Activated T-cell treated with anti-CD3 and anti-CD28 coated beads, Interleukin-2, amount 50 U/mL, for 24 hours (primary cell): ENCODE measurements at places on chromosomes 2 and 18.

GRCh38 chr2:46254474-46254873, 42.7 kb upstream of the EPAS1 start:
- DNase-seq = no peak
- H3K27me3 ChIP-seq = no peaks in the 10 kb centered on the region
- peaks cover 4% of the 10 kb centered on the region for H3K4me1 ChIP-seq
- no peak overlapping the region for H3K27ac ChIP-seq
- no peak overlapping the region for H3K4me3 ChIP-seq

- no peak overlapping the region for H3K4me3 ChIP-seq
- no peaks in the 10 kb centered on the region for H3K36me3 ChIP-seq
- no peak for DNase-seq
These were observed 48.0 kb downstream of the TCF7L1 start for GRCh38 chr2:85181134-85181631.

- H3K4me1 ChIP-seq = peaks cover 10% of the 10 kb centered on the region
- no peak overlapping the region for H3K4me3 ChIP-seq
- H3K27me3 ChIP-seq = peaks cover 22% of the 10 kb centered on the region
- no peak overlapping the region for H3K27ac ChIP-seq
- H3K36me3 ChIP-seq = no peaks in the 10 kb centered on the region
These were observed 230.1 kb upstream of the CCDC150 start for GRCh38 chr2:196409376-196409775.

DNA sequence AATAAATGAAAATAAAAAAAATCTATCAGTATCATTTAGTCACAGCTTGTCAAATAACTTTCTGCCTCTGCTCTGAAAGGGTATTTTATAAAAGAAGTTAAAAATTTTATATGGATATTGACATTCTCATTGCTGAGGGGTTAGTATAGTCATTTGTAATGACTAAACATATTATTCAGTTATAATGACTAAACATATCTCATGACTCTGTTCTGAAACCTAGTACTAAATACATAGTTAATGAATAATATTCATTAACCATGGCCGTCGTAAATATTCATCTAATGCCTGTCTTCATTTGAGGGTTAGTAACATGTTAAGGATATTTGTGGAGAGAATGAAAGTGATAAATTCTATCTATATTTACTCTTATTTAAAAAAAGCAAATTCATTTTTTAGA, 69.1 kb upstream of the MAP4K3 start:
- H3K27me3 ChIP-seq = peaks cover 17% of the 10 kb centered on the region
- no peak for DNase-seq
- peaks cover 2% of the 10 kb centered on the region for H3K4me1 ChIP-seq

DNA sequence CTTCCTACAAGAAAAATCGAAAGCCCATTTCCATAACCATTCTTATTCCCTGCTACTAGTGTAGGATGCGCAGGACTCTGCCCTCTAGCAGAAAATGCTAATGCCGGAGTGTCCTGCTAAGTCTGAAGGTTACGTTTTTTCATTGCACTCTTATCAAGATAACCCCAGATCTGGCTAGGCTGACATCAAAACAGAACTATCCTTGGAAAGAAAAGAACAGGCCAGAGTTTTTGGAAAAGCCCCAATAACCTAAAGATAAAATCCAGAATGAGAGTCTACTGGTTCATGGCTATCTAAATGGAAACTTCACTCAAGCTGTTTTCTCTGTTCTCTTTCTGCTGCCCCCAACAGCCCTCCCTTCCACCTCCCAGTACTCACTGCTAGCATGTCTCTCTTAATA, 913 bp downstream of the RNF152 start:
- no peak for DNase-seq
- no peaks in the 10 kb centered on the region for H3K36me3 ChIP-seq
- H3K4me3 ChIP-seq = no peak overlapping the region

GRCh38 chr2:133865141-133865540, 296.9 kb upstream of the NCKAP5 start:
- H3K36me3 ChIP-seq = no peaks in the 10 kb centered on the region
- H3K4me3 ChIP-seq = no peak overlapping the region
- H3K27me3 ChIP-seq = peaks cover 43% of the 10 kb centered on the region
- no peaks in the 10 kb centered on the region for H3K4me1 ChIP-seq

- H3K27ac ChIP-seq = no peak overlapping the region
- no peaks in the 10 kb centered on the region for H3K27me3 ChIP-seq
- no peak for DNase-seq
- no peak overlapping the region for H3K4me3 ChIP-seq
- H3K4me1 ChIP-seq = peaks cover 34% of the 10 kb centered on the region
These were observed 130.8 kb downstream of the SMAD7 start for GRCh38 chr18:48819781-48820482.

DNA sequence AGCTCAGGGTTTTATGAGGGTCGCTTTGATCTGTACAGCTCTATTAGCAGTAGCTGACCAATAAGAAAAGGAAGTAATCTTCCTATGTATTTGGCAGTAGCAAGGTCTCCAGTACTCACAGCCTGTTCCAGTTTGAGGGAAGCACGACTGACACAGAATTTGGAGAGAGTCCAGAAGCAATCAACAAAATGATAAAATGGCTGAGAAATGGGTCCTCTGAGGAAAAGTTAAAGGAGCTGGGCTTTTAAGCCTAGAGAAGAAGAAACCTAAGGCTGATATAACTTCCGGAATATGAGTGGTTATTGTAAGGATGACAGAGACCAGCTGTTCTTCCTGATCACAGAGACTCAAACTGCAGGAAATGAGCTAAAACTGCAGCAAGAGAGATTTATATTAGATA, 382.8 kb downstream of the GPD2 start:
- H3K4me1 ChIP-seq = peaks cover 11% of the 10 kb centered on the region
- H3K36me3 ChIP-seq = no peaks in the 10 kb centered on the region
- no peak overlapping the region for H3K27ac ChIP-seq
- no peak for DNase-seq

DNA sequence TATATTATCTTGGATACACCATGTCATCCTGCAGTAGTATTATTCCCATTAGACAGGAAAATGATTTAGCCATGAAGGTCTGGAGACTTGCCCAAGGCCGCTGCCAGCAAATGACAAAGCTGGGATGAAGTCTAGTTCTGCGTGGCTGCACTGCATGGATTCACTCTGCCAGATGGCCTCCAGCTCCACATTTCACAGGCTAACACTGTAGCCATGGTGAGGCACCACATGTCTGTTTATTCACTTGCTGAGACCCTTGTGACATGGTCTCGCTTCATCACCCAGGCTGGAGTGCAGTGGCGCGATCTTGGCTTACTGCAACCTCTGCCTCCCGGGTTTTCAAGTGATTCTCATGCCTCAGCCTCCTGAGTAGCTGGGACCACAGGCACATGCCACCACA, 31.5 kb upstream of the SCG2 start:
- peaks cover 8% of the 10 kb centered on the region for H3K27me3 ChIP-seq
- H3K27ac ChIP-seq = no peak overlapping the region
- no peaks in the 10 kb centered on the region for H3K4me1 ChIP-seq
- no peak for DNase-seq
- H3K4me3 ChIP-seq = no peak overlapping the region
- no peaks in the 10 kb centered on the region for H3K36me3 ChIP-seq

DNA sequence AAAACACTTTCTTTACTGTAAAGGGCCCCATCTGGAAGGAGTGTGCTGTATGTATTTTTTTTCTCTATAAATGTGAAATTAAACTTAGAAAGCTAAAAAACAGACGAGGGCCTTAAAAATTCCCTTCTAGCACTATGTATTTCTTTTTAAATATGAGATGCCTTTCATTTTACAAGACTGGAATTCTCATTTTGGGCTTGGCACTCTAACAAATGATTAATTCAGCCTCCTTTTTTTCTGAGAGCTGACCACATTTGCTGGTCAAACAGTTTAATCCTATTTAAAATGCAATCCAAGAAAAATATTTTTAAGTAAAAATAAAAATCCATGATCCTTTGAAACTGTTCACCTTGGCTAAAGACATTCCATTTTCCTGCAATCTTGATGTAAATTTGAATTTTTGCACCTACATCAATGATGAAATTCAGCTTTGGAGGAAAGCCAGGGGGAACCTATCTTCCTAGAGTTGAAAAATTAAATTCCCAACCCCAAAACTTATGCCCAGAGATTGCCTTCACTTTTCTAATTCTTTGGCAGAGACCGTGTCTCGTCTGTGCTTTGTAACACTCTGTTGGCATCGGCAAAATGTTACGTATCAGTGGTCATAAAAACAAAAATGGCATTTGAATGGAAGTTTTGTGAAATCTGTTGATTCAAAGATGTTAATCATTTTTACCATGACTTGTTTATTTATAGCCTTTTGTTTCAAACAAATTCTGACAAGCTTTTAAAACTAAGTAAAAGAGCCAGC, 284.5 kb downstream of the ZNF521 start:
- no peaks in the 10 kb centered on the region for H3K27me3 ChIP-seq
- H3K4me1 ChIP-seq = no peaks in the 10 kb centered on the region
- no peaks in the 10 kb centered on the region for H3K36me3 ChIP-seq
- no peak for DNase-seq
- H3K4me3 ChIP-seq = no peak overlapping the region

DNA sequence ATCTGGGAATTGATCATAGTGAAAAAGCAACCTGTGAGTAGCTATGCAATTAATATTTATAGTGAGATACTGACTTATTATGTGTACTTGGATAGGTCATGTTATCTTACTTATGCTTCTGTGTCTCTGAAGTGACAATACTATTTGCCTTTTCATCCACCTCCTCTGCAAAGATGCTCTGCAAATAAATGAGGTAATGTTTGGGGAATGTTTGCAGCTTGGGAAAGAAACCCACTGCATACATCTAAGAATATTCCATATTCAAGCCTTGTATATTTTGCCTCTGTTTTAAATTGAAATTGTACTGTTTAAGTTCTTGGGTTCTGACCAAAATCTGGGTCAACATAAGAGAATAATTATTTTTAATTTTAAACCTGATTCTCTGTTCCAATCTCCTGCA, 217.4 kb upstream of the DTNA start:
- H3K27ac ChIP-seq = no peak overlapping the region
- no peak overlapping the region for H3K4me3 ChIP-seq
- no peaks in the 10 kb centered on the region for H3K4me1 ChIP-seq
- DNase-seq = no peak
- H3K27me3 ChIP-seq = peaks cover 31% of the 10 kb centered on the region

- H3K4me1 ChIP-seq = no peaks in the 10 kb centered on the region
- DNase-seq = peak; percentile 18
- peaks cover 7% of the 10 kb centered on the region for H3K27me3 ChIP-seq
- H3K36me3 ChIP-seq = no peaks in the 10 kb centered on the region
- H3K27ac ChIP-seq = no peak overlapping the region
These were observed 192.5 kb downstream of the NDUFA10 start for GRCh38 chr2:239832490-239833268.

- H3K36me3 ChIP-seq = no peaks in the 10 kb centered on the region
- H3K27ac ChIP-seq = no peak overlapping the region
- DNase-seq = no peak
- no peak overlapping the region for H3K4me3 ChIP-seq
These were observed 323.4 kb upstream of the UBE2E3 start for GRCh38 chr2:180657054-180657453.

DNA sequence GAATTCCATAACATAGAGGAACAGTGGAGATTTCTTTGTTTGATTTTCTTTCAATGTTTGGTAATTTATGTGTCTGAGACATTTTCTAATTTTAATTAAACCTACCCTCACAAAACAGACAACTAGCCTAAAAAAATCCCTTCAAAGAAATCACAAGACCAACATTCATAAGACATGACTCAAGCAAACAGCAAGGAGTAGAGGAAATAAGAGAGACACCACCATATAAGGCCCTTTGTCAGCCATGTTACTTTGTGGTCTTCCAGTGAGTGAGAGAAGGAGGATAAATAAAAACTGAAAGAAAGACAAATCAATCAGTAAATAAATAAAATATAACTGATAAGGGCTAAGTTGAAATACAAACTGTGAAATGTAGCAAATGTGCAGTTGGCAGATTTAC, 830.8 kb upstream of the SLC39A10 start:
- H3K36me3 ChIP-seq = no peaks in the 10 kb centered on the region
- no peak overlapping the region for H3K27ac ChIP-seq
- no peak overlapping the region for H3K4me3 ChIP-seq
- no peaks in the 10 kb centered on the region for H3K27me3 ChIP-seq
- DNase-seq = no peak
- H3K4me1 ChIP-seq = no peaks in the 10 kb centered on the region

- H3K4me3 ChIP-seq = no peak overlapping the region
- H3K4me1 ChIP-seq = no peaks in the 10 kb centered on the region
- peaks cover 17% of the 10 kb centered on the region for H3K27me3 ChIP-seq
- no peaks in the 10 kb centered on the region for H3K36me3 ChIP-seq
- DNase-seq = no peak
- no peak overlapping the region for H3K27ac ChIP-seq
These were observed 81.6 kb downstream of the DDX1 start for GRCh38 chr2:15672961-15673918.

DNA sequence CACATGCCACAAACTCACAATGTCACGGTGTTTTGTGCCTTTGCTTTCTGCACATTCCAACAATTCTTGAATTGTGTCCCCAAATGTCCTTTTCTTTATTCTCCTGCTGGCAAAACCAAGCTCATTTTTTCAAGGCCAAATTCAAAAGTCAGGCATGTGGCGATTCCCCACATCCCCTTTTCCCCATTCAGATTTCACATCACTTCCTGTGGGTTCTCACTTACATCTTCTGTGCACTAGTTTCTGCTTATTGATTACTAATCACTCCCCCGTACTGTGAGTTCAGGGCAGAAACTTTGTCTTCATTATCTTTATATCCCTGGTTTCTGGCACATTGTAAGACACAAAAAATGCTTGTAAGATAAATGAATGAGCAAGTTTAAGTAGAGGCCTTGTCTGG, 69.2 kb downstream of the AP1S3 start:
- H3K27me3 ChIP-seq = no peaks in the 10 kb centered on the region
- H3K36me3 ChIP-seq = peaks cover 14% of the 10 kb centered on the region
- peaks cover 5% of the 10 kb centered on the region for H3K4me1 ChIP-seq
- no peak overlapping the region for H3K27ac ChIP-seq
- DNase-seq = no peak
- H3K4me3 ChIP-seq = no peak overlapping the region

DNA sequence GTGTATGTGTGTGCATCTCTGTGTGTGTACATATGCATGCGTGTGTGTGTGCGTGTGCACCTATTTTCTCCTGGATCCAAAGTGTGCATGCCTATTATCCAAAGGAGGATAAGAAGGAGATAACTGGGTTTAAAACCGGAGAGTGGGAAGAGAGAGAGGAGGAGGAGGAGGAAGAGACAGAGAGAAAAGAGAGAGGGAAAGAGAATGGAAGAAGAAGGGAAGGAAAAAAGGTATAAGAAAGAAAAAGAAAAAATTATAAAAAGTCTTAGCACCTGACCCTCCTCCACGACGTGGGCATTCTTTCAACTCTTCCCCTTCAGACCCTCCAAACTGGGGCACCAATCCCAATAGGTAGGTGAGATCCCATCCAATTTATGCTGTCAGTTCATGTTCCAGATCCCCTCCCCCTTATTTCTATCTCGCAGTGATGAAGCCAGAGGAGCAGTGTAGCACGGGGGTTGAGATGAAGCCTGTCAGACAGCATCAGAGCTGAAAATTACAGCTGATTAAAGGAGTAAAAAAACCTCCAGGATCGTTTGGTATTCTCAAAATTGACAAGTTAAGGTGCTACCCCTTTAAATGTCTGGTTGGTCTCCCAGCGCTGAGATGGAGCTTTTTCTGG, 386.7 kb upstream of the ATP5MC3 start:
- no peak overlapping the region for H3K27ac ChIP-seq
- H3K4me3 ChIP-seq = no peak overlapping the region
- no peaks in the 10 kb centered on the region for H3K36me3 ChIP-seq
- H3K27me3 ChIP-seq = peaks cover 2% of the 10 kb centered on the region
- no peaks in the 10 kb centered on the region for H3K4me1 ChIP-seq
